ENCODE measurements at places on chromosomes 12 and 14.

- no peak for DNase-seq
Measured at GRCh38 chr12:92828565-92828964, 100.5 kb downstream of the EEA1 start.

GRCh38 chr14:38790916-38791315, 312.1 kb downstream of the SEC23A start:
- no peak for DNase-seq

- no peak for DNase-seq
Measured at GRCh38 chr14:103377522-103378037, 7.6 kb upstream of the MARK3 start.

- no peak for DNase-seq
Measured at GRCh38 chr12:112408621-112409020, 784 bp downstream of the RPL6 start.

DNA sequence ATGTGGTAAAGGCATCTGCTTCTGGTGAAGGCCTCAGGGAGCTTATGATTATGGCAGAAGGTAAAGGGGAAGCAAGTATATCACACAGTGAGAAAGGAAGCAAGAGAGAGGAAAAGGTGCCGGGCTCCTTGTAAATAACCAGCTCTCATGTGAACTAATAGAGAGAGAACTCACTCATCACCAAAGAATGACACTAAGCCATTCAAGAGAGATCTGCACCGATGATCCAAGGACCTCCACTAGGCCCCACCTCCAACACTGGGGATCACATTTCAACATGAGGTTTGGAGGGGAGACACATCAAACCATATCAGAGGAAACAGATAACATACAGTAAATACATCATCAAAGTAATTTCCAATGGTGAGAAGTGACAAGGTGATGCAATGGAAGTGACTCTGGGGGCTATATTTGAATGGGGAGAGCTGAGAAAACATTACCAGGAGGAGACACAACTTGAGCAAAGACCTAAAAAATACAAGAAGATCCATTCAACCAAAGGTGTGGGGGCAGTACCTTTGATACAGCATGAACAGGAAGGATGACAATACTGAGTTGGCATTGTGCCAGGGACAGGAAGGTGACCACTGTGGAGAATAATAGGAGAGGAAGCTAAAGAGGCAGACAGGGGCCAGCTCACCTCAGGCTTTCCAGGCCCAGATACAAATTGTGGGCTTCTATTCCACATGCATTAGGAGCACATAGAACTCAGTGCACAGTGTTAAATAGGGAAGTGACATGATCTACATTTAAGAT, 134.4 kb upstream of the GRIP1 start:
- no peak for DNase-seq

DNA sequence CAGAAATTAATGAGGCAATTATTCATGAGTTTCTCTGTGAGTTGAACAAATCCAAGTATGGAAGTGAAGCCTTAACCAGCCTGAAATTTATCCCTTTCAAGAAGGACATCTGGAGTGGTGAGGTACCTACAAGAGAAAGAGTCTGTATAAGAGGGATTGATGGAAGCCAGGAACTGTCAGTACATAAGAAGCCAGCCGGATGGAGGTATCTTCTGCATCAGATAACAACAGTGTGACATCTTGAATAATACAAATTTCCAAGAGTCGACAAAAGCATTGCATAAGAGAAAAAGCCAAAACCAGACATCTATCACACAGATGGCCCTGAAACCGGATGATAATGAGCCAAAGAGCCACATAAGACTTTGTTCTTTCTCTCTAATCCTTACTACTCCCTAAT, 781.2 kb downstream of the FLRT2 start:
- no peak for DNase-seq

- DNase-seq: no peak
Measured at GRCh38 chr12:130491421-130492357, 154.0 kb downstream of the PIWIL1 start.

- no peak for DNase-seq
Measured at GRCh38 chr12:4370265-4370664, 9.2 kb downstream of the FGF23 start.

DNA sequence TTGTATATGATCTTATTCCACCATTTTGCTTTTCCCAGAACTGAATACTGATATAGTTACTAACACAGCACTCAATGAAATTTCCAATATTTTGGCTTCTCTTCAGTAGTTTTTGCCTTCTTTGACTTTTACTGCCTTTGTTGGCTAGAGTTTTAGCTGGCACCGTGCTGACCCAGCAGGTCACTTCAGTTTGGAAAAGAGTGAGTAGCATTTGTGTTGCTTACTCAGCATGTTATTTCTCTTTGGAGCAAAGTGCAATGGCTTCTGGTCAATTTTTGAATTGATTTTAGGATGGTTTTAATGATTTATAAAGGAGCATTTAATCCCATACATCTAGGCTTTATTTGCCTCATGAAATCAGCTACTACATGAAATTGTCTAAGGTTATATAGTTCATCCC, 119.2 kb downstream of the ETNK1 start:
- no peak for DNase-seq

GRCh38 chr12:92876496-92876895, 52.6 kb downstream of the EEA1 start:
- no peak for DNase-seq

DNA sequence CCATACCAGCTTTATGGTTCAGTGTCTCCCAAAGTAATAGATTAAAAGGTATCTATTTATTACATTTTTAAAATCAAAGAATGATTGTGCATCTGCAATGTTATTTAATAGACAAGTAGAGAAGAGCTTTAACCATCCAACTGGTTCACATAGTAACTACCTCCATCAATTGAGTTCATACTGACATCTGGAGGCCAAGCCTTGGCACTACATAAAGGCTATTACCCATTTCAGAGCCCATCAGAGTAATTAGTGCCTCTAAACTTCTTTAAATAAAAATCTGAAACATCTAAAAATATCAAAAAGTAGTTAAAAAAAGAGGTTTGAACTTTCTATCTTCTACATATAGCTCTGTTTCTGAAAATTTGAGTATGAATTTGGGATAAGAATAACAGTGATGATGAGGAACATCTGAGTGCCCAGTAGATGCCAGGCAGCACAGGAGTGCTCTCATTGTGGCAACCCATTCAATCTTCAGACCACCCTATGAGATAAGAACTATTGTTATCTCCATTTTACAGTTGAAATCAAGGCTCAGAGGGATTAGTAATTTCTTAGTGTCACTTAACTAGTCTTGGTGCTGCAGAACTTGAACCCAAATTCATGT, 132.9 kb upstream of the DAAM1 start:
- no peak for DNase-seq

DNA sequence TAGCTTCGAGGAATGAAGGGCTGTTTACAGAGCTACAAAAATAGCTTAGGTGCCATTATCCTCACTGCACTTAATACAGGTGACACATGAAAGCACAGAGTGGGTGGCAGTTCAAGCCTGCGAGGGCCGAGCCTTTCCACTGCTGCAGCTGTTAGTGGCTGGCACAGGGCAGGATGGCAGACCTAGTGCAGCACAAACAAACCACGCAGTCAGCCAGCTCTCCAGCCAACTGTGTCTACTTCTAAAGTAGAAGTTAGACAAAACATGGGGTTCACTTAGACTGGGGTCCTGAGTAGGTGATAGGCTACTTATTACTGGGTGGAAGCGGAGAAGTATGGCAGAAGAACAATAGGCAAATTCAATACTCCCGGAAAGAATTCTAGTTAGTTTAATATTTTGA, 95.4 kb downstream of the DUSP16 start:
- DNase-seq: no peak

- no peak for DNase-seq
Measured at GRCh38 chr14:28297559-28297958, 469.0 kb upstream of the FOXG1 start.

GRCh38 chr14:95023115-95023514, 134.2 kb downstream of the DICER1 start:
- DNase-seq: no peak

GRCh38 chr12:34126239-34126641, 103.9 kb downstream of the ALG10 start:
- no peak for DNase-seq

DNA sequence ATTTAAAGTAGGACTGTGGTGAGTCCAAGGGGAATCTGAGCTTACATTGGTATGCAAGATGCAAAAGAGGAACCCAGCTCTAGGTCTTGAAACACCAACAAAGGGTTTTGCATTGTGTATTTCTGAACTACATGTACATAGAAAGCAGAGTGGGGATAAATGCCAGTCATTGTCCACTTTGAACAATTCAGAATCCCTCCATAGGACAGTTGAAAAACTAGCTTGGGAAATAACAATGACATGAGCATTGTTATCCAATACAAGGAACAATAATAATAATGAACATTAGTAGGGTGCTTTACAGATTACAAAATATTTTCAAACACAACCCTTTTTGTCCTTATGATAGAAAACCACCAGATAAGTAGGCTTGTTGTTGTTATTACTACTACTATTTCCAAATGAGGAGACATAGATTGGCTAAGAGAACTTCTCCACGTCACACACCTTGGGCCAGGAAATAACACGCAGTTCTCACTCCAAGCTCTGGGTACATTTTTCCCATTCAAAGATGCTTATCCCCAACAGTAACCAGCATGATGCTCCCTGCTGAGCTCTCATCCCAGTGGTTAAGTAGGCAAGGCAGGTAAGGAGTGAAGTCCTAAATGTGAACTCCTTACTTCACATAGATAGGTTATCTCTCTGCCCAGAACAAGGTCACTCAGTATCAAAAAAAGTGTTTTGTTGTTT, 51.7 kb upstream of the RASSF8 start:
- DNase-seq: no peak

GRCh38 chr12:89160716-89161123, 191.6 kb downstream of the DUSP6 start:
- DNase-seq: no peak

DNA sequence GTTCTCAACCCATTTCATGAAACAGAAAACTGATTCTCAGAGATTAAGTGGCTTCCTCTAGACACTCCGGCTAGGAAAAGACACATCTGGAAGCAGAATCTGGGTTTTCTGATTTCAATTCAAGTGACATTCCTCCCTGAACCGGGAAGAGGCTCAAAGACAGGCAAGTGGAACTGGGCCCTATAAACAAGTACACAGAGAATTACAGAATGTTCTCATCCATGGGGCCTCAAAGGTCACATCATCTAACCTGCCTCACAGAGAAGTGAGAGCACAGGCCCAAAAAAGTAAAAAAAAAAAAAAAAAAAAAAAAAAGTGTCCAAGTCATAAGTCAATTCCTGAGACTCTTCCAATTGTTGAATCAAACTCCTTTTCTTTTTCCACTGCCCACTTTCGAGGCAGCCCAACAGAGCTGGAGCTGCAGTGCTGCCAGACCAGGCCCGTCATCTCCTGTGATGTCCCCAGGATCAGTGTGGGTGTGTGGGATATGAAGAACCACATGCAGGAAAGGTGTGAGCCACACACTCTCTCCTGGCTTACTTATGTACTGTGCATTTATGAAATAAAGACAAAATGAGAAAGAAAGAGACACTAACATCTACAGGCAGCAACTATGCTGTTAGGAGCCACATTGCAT, 2.8 kb upstream of the KRT1 start:
- DNase-seq: no peak

GRCh38 chr14:51182131-51182565, 57.9 kb upstream of the TMX1 start:
- DNase-seq: no peak

DNA sequence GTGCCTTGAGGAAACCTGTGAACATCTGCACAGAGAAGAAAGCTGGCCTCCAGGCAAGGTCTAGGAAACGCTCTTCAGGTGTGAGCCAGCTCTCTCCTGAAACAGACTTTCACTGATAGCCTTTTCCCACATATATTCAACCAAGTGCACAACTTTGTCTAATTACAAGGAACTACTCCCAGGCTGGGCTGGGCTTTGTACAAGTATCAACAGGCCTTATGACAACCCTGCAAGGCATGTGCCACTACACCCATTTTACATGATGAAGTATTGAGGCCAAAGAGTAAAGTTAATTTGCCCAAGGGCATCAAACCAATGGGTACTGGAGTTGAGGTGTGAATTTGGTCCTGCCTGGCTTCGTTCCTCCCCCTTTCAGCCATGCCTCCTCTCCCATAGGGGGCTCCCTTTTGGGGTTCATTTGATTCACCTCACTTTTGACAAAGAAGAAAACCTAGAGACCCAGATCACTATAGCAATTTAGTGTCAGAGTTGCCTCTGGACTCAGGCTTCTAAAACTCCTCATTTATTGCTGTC, 2.1 kb downstream of the CSRP2 start:
- DNase-seq: no peak

DNA sequence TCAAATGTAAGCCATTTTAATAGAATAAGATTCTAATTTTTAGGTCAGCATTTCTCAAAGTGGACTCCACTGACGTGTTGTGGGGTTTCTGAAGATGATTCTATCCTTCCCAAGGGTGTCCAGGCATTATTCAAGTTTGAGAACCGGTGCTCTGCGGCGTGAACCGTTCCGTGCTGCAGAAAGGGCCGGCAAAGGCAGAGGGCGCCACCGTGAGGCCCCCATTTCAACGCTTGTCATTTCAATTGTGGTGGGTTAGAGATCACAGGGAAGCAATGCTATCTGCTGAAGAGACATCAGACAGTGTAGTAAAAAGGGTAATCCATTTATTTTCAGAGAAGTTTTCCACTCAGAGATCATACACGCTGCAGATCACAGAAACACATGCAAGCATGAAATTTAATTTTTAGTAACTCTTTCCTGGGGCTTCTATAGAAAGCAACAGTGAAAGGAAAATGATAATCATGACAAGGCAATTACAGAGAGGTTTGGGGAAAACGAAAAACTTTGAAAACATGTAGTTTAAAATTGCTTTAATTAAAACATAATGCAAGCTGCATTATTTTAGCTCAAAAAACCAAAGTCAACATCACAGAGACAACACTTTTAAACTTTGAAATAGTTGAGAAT, 201.7 kb downstream of the EXOC5 start:
- peak; percentile 59 for DNase-seq

DNA sequence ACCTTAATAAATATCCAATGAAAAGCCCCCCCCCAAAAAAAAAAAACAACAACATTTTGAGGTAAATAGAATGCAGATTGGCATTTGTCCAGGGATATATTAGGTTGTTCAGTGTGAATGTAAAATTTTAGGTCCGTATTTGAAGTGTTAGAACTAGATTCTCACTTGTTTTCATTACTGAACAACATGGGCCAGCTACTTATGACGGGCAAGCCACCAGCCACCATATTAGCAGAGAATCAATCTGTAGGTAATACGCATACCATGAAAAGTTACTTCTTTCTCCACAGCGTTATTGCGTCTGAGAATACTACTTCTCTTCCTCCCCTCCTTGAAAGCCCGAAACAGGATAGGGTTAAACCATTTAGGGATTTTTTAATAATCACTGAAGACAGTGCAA, 5.4 kb downstream of the FLRT2 start:
- DNase-seq: no peak

- no peak for DNase-seq
Measured at GRCh38 chr12:87687362-87687761, 341.8 kb downstream of the C12orf50 start.

GRCh38 chr12:49706351-49707127, 666 bp downstream of the FMNL3 start:
- DNase-seq: peak; percentile 41

- no peak for DNase-seq
Measured at GRCh38 chr12:109461049-109461845, 15.9 kb downstream of the KCTD10 start.
